Activated CD8-positive, alpha-beta T cell treated with anti-CD3 and anti-CD28 coated beads for 36 hours (primary cell): ENCODE measurements at places on chromosomes 2 and 18. TPM values are rescaled to one million over a fixed set of nuclear protein-coding genes. Genes with fewer than 3 reads are reported as not detected.
A peak's percentile ranks its signal among the peaks of the same experiment; 100 is the strongest.

Gene STEAP3
- total RNA-seq: 0.34 TPM

Gene CXCR1
- not detected for total RNA-seq

DNA sequence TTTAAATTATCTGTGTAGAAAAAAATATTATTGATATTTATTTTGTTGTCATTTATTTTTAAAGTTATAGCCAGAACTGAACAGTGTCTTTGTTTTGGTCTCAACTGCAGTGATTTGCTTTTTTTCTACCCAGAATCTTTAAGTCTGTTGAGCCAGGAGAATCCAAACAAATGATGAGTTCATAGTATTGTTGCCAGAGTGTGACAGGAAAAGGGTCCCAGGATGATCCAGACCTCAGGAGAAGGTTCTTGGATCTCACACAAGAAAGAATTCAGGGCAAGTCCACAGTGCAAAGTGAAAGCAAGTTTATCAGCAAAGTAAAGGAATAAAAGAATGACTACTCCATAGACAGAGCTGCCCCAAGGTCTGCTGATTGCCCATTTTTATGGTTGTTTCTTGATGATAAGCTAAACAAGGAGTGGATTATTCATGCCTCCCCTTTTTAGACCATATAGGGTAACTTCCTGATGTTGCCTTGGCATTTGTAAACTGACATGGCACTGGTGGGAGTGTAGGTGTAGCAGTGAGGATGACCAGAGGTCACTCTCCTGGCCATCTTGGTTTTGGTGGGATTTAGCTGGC lies 127.1 kb downstream of the AGPS start:
- H3K36me3 ChIP-seq: peaks cover 20% of the 10 kb centered on the region
- H3K4me3 ChIP-seq: no peak overlapping the region
- DNase-seq: no peak
- peaks cover 3% of the 10 kb centered on the region for H3K4me1 ChIP-seq
- no peak overlapping the region for H3K27ac ChIP-seq

Gene PLEK
- total RNA-seq: 4.8 TPM

- peak overlapping the region; percentile 63 for H3K4me3 ChIP-seq
- DNase-seq: peak; percentile 71
- no peaks in the 10 kb centered on the region for H3K27me3 ChIP-seq
- H3K27ac ChIP-seq: peak overlapping the region; percentile 98
Measured at GRCh38 chr18:38940863-38941531, 1375.4 kb upstream of the CELF4 start.

Gene SLC9A4
- 0.07 TPM for total RNA-seq

Gene RAX
- total RNA-seq: not detected

DNA sequence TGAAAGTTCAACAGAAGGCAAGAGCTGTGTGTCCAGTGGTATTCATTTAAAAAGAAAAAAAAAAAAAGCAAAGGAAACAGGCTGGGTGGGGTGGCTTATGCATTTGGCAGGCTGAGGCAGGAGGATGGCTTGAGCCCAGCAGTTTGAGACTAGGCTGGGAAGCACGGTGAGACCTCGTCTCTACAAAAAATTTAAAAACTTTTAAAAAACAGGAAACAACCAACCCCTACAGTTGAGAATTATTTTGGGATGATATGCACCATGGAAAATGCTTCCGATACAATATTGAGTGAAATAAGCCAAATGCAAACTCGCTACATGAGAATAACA lies 31.2 kb downstream of the PTPN18 start:
- no peak for DNase-seq
- no peaks in the 10 kb centered on the region for H3K36me3 ChIP-seq
- H3K27me3 ChIP-seq: peaks cover 3% of the 10 kb centered on the region
- peaks cover 8% of the 10 kb centered on the region for H3K4me1 ChIP-seq

DNA sequence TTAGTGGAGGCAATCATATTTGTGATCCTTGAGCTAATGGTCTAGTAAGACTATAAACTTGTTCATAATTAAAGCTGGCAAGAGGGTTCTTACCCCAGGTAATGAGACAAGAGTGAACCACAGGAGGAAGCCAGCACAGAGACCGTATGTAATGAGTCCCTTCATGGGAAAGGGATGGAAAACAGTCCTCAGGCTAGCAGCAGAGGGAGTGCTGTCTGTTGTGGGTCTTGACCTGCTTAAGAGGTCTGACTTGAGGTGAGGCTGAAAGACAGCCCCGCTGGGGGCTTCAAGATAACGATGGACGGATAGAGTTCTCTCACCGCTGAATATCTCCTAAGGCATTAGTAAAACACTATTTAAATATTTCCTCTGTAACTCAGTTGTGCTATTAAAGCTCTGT lies 16.2 kb upstream of the POLE4 start:
- no peak overlapping the region for H3K27ac ChIP-seq
- peaks cover 9% of the 10 kb centered on the region for H3K4me1 ChIP-seq
- H3K4me3 ChIP-seq: no peak overlapping the region
- no peaks in the 10 kb centered on the region for H3K27me3 ChIP-seq

- no peaks in the 10 kb centered on the region for H3K4me1 ChIP-seq
- H3K27me3 ChIP-seq: no peaks in the 10 kb centered on the region
- H3K4me3 ChIP-seq: no peak overlapping the region
- no peaks in the 10 kb centered on the region for H3K36me3 ChIP-seq
- DNase-seq: peak; percentile 4
Measured at GRCh38 chr2:227643990-227644551, 22.5 kb upstream of the SCYGR5 start.

- no peak overlapping the region for H3K27ac ChIP-seq
- no peak for DNase-seq
- no peaks in the 10 kb centered on the region for H3K36me3 ChIP-seq
Measured at GRCh38 chr2:235669983-235670962, 176.4 kb downstream of the AGAP1 start.

GRCh38 chr2:47782381-47782670 lies 619 bp upstream of the MSH6 start:
- peaks cover 30% of the 10 kb centered on the region for H3K36me3 ChIP-seq
- no peaks in the 10 kb centered on the region for H3K27me3 ChIP-seq
- H3K4me3 ChIP-seq: peak overlapping the region; percentile 71
- DNase-seq: no peak

Gene FAM110C
- 0.79 TPM for total RNA-seq

- DNase-seq: peak; percentile 13
- peak overlapping the region; percentile 44 for H3K27ac ChIP-seq
- peaks cover 50% of the 10 kb centered on the region for H3K36me3 ChIP-seq
- H3K27me3 ChIP-seq: no peaks in the 10 kb centered on the region
- no peak overlapping the region for H3K4me3 ChIP-seq
Measured at GRCh38 chr18:23540867-23541266, 37.6 kb downstream of the RMC1 start.

DNA sequence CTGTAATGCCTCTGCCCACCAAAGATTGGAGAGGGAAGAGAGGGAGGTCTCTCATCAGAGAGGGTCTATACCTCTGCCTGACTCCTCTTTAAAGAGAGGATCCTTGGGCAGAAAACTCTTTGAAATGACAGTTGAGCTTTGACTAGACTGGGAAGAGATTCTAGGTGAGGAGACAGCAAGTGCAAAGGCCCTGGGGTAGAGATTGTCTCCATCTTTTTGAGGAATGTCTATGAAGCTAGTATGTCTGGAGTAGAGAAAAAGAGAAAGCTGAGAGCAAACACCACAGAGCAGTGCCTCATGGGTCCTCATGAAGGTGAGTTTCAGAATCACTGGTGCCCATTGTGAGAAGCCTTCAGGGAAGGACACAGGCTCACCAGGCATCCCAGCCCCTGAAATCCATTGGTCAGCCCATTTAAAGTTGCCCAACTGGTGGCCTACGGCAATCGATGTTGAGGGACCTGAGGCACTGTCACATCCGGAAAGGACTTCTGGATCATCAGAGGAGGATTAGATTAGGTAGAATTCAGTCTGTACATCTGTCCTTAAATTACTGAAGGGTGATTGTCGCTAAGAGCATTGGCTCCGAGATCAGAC lies 31.5 kb downstream of the LBH start:
- H3K36me3 ChIP-seq: peaks cover 59% of the 10 kb centered on the region
- no peak for DNase-seq
- peaks cover 92% of the 10 kb centered on the region for H3K4me1 ChIP-seq
- no peak overlapping the region for H3K4me3 ChIP-seq
- no peaks in the 10 kb centered on the region for H3K27me3 ChIP-seq

- H3K27ac ChIP-seq: no peak overlapping the region
- no peaks in the 10 kb centered on the region for H3K4me1 ChIP-seq
- DNase-seq: no peak
- peaks cover 7% of the 10 kb centered on the region for H3K27me3 ChIP-seq
- H3K4me3 ChIP-seq: no peak overlapping the region
- H3K36me3 ChIP-seq: no peaks in the 10 kb centered on the region
Measured at GRCh38 chr18:8657873-8658470, 47.4 kb upstream of the MTCL1 start.
